ENCODE measurements at places on chromosomes 11 and 22. TPM values are rescaled to one million over a fixed set of nuclear protein-coding genes. Genes with fewer than 3 reads are reported as not detected.

GRCh38 chr11:96391698-96392307 lies 2.0 kb downstream of the JRKL start:
- H3K4me1 ChIP-seq, result peaks cover 38% of the 10 kb centered on the region
- DNase-seq, result no peak
- H3K27ac ChIP-seq, result no peak overlapping the region
- no peaks in the 10 kb centered on the region for H3K27me3 ChIP-seq

- no peak overlapping the region for H3K4me3 ChIP-seq
- DNase-seq, result no peak
- H3K36me3 ChIP-seq, result no peaks in the 10 kb centered on the region
These were observed 52.2 kb upstream of the CEP126 start for GRCh38 chr11:101862391-101863233.

DNA sequence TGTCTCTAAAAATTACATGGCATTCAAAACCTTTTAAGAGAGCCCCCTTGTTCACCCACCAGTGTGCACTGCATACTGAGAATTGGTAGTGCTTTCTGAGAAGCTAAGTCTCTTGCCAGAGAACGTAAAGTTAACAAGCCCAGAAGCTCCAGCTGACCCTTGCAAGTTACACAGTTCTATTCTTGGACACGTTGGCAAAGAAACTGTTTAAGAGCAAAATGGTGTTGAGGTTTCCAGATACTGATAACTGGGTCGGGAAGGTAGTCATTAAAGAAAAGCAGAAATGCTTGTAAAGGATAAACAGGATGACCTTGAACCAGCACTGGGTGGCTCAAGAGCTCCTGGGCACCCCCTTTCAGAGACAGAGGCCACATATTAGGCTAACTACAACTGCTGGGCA lies 284.8 kb downstream of the CADM1 start:
- no peaks in the 10 kb centered on the region for H3K27me3 ChIP-seq

DNA sequence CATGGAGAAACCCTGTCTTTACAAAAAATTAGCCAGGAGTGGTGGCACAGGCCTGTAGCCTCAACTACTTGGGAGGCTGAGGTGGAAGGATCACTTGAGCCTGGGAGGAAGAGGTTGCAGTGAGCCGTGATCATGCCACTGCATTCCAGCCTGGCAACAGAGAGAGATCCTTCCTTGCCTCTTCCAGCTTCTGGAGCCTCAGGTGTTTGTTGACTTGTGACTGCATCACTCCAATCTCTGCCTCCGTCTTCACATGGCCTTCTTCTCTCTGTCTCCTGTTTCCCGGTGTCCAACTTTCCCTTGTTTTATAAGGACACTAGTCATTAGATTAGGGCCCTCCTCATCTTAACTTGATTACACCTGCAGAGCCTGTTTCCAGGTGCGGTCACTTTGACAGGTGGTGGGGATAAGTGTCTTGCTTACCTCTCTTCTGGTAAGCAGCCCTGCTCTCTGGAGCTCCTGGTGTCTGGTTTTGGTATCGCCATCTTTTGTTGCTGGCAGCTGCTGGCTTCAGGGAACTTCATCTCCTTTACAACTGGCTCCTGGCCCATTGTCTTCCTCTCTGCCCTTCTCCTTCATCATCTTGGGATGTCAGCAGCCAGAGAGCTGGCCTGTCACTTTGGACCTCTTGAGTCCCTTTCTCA lies 8.2 kb upstream of the USP2 start:
- H3K4me3 ChIP-seq, result no peak overlapping the region
- H3K4me1 ChIP-seq, result no peaks in the 10 kb centered on the region
- no peaks in the 10 kb centered on the region for H3K36me3 ChIP-seq
- no peaks in the 10 kb centered on the region for H3K27me3 ChIP-seq
- no peak overlapping the region for H3K27ac ChIP-seq

Gene OR6T1
- not detected for total RNA-seq

Gene OR5B3
- not detected for total RNA-seq

Gene GLYATL1
- total RNA-seq, result not detected

Data from esophagus squamous epithelium (tissue), 5 donors.